NCI-H2029 (cell line): ENCODE measurements at places on chromosomes 5 and 9.

DNA sequence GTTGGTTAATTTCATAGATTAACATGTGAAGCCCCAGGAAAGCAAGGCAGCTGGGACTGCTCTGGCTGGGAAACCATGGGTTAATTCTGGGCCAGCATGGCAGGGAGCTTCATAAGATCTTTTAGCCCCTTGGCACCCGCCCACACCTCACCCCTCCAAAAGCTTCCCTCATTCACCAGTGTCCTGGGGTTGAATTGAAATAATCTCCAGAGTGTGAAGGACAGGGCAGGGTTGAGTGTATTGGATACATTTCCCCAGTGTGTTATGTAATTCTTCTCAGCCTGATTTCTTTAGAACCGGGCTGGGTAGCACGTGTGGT lies 19.4 kb downstream of the WNT8A start:
- no peak for DNase-seq

- no peak for DNase-seq
Observed at GRCh38 chr9:98108531-98109031, 10.4 kb downstream of the TRIM14 start.

- DNase-seq, result no peak
Observed at GRCh38 chr5:79846198-79846521, 144.9 kb downstream of the MTX3 start.

DNA sequence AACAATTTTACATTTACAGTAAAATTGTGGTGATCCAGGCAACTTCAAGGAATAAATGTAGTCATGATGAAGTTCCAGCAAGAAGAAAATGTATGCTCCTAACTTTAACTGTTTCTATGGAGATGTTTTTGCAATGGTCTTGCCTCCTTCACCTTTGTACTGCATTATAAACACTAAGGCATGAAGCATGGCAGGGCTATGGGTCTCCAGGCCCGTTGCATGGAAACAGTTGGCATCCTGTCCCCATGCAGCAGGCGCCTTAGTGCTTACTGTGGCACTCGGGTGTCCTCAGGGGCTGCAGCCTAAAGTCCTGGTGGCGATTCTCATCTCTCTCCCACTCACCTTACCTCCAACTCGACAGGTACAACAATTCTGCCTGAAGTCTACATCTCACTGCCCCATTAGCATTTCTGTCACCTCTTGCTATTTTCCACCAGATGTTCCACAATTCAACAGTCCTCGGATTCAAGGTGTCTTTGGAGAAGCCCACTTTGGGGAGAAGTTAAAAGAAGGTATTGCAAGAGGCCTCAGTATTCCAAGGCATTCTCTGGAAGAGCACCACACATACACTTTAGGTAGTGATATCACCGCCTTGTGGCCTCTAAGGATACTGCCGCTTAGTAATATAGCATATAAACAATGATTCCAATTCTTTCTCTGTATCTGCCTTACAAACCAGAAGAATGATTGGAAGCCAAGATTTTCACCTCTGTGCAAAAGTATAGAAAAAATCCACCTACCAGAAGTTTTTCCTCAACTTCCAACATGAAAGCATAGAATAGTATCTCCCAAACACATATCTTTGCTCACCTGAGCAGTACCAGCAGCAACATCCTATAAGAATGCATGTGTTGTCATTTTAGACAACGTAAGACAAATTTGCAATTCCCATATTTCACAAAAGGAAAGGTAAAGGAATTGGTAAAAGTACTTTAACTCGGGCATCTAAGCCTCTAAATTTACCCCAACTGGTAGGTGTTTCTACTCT lies 5.1 kb downstream of the LIFR start:
- DNase-seq, result peak; percentile 41

- no peak for DNase-seq
Observed at GRCh38 chr5:137825165-137825564, 42.5 kb upstream of the MYOT start.

DNA sequence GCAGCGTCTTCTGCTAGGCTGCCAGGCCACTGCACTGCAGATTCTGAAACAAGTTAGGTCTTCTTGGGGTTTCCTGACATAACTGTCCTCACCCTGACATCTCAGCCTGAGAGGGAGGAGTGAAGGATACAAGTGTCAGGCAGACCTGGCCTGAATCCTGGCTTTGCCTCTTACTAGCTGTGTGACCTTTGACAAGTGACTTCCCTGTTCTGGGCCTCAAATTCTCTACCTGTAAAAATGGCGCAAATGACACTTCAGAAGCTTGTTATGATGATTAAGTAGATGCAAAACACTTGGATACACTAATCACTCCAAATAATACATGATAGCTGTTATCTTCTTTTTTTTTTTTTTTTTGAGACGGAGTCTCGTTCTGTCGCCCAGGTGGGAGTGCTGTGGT lies 119.2 kb upstream of the BOD1 start:
- no peak for DNase-seq

- no peak for DNase-seq
Observed at GRCh38 chr9:120922404-120923195, 4.0 kb downstream of the TRAF1 start.

- no peak for DNase-seq
Observed at GRCh38 chr9:129362287-129363000, 184.4 kb upstream of the IER5L start.

DNA sequence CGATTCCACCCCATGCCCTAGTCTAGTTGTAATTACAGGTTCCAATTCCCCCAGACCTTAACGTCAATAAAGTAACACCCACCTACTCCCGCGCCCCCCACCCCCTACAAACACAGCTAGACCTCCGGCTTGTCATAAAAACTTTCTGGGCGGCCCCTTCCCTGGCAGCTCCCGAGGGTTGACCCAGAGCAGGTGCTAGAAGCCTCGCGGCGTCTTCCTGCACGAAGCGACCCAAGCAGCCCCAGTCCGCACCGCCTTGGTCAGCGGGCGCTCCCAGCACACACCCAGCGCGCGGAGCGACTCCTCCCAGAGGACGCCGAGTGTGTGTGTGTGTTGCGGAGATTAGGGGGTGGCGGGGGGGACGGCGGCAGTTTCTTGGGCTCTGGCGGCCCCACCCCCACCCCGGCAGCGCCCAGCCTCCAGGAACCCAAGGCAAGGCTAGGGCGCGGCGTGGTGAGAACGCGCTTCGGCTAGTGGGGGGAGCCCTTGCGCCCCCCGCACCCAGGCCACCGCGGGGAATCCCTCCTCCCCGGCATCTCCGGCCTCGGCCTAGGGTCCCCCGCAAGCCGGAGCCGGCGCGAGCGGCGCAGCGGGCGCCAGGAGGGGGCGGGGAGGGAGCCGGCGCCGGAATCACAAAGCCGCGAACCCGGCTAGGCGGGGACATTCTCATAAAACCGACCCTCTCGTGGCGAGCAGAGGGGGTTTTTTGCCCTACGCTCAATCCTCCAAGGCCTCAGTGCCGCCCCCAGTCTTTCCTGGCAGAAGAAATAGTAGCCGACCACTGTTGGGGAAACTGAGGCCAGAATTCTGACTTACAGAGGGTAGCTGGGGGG lies 2.2 kb downstream of the PCDH1 start:
- peak; percentile 50 for DNase-seq

GRCh38 chr9:27487128-27487640 lies 36.9 kb upstream of the IFNK start:
- DNase-seq, result no peak

DNA sequence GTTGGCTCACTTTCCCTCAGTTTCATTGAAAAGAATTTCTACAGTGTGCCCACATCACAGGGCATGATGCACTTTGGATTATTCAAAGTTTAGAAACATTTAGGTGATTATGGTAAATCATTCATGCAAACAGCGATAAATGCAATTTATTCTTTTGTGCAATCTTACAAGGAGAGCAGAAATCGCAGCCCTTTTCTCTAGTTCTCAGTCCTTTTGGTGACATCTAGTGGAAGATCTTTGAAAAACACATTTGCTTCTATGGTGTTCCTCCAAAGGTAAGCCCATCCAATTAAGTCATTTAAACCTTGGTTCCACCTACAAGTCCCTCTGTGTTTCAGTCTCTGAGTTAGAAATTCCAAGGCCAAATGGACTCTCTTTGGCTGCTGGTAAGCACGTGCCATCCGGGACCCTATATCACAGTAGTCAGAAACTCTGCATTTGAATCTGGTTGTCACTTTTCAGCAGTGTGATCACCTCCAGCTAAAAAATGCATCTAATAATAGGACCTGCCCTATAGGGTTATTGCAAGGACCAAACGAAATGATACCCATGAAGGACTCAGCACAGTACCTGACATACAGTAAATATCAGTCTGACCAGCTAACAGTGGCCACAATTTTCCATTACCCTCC lies 66.4 kb downstream of the MACROH2A1 start:
- DNase-seq, result peak; percentile 6

- peak; percentile 49 for DNase-seq
Observed at GRCh38 chr5:56048124-56048523, 53.4 kb upstream of the IL6ST start.

DNA sequence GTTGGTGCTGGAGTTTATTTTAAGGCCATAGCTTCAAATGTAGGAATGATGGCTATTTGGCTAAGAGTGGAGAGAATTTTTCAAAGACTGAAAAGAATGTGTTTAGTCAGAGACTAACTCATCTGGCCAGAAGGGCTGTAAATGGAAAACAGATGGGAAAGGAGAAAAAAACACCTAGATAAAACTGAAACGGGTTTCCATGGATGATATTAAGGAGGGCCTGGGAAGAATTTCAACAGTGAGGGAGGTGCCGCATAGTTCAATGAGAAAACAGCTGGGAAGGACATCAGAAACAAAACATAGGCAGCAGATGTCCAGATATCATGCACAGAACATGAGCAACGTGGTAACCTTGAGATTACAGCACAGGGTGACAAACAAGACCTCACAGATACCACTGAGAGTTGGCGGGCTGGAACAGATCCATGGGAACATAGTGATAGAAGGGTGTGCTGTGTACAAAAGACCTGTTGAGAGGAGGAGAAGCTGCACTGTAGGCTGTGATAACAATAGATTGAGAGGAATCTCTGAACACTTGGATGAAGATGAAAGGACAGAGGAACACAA lies 31.2 kb upstream of the RAD23B start:
- DNase-seq, result peak; percentile 61

DNA sequence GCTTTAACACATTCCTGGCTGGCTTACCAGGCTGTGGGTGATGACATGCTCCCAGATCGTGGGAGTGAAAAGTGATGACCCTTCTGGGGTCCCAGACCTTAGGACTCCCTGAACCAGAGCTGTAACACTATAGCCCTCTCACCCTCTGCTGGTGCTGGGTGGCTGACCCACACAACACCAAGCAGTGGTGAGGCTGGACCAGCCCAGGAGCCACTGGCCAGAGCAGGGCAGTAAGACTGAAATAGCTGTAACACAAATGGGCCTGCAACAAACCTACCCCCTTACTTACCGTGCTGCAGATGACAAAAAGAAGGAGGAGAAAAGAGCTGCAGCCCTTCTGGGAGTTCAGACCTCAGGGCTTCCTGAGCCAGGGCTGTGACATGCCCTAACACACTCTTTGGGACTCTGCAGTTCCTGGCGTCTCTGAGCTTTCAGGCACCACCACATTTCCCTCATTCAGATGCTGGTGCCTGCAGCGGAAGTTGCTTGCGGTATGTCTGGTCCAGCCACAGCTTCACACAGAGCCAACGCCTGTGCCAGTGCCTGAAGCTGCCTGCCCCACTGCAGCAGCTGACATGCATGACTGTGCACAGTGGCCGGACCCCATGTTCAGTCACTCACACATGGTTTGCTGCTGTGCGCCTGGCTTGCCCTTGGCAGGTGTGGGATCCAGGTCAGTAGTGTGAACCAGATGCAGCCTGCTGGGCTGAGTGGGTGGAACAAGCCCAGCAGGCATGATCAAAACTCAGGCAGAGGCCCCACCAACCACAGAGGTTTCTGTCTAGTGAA lies 1247.4 kb downstream of the EFNA5 start:
- no peak for DNase-seq

DNA sequence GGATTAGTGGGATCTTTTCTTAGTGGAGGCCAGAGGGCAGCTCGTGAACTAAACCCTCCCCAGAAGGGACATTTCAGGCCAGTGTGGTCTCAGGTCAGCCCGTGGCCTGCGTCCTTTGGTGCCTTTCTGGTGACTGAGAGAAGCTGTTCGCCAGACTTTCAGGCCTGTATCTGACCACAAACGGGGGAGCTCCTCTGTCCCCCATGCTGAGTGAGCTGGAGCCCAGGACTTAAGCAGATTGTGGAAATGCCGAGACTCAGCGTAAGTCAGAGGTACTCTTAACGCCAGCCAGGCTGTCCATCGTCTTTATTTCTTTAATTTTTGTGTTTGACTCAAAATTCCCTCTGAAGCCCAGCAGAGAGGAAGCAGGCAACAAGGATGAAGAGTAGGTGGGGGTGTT lies 54.8 kb upstream of the NCS1 start:
- no peak for DNase-seq

DNA sequence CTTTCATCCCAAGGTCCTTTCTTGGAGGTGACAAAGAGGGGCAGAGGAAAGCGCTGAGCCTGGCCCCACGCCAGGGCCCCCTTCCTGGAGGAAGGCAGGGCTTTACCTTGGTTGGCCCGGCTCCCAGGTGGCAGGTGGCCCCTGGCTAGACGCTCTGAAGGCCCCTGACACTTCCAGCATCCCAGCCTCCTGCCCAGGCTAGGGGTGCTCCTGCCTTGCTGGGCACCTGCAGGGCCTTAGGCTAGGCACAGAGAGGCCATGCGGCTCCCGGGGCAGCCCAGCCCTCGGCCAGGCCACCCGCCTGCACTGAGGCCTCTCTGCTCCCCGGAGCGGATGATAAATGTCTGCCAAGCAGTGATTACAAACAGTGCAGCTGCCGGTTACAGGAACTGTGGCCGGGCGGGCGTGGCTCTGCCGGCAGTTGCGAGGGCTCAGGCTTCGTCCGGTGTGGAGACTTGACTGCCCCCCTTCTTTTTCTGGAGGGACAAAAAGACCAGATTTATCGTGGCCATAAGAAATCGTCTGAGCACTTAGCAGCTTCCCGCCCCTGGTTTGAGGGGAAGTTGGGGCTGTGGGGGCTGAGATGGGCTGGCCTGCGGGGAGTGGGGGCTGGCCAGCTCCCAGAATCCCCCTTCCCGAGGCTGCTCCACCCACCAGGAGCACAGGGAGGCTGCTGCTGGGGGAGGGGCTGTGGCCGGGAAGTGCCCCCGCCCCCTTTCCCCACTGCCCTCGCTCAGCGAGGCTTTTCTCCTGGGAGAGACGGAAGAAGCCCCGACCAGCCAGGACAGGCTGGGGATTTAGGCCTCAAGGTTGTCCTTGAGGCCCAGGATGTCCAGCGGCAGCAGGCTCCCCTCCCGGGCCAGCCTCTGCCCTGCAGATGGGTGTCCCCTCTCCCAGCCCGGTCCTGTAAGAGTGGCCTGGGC lies 31.6 kb upstream of the UBAC1 start:
- DNase-seq, result peak; percentile 68

DNA sequence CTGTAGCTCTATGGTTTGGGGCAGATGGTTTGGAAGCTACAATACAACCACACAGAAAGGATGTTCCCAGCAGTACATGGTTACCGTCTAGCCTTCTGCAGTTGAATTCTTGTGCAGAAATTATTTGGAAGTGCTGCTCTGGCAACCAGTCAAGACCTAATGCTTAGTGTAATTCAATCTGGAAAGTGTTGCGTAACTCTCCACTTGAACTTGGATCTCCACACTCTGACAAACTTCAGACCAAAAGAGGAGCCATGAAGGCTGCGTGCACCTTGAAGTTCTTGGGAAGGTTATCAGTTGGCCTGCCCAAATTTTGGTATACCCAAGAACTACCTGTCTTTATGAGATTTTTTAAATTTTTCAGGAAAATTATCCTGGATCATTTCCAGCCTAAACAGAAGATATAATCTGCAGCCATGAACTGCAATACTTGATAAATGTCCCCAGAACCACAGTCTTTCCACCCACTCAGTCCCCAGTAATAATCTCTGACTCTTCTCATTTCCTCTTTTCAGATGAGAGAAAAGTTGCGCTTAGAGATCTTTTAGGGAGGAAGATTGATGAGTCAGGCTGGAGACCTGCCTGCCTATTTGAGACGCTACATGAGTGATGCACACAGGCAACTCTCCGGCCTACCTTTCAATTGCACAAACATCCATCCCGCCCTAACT lies 159.9 kb downstream of the FANCC start:
- no peak for DNase-seq

- DNase-seq, result no peak
Observed at GRCh38 chr9:69211424-69212036, 37.5 kb downstream of the TJP2 start.
